ENCODE measurements at places on chromosomes 11 and 22. TPM values are rescaled to one million over a fixed set of nuclear protein-coding genes. Genes with fewer than 3 reads are reported as not detected.
A peak's percentile ranks its signal among the peaks of the same experiment; 100 is the strongest.

- no peaks in the 10 kb centered on the region for H3K4me1 ChIP-seq
- H3K27me3 ChIP-seq: no peaks in the 10 kb centered on the region
- H3K4me3 ChIP-seq: no peak overlapping the region
- H3K27ac ChIP-seq: no peak overlapping the region
- no peak for DNase-seq
Measured at GRCh38 chr11:110984147-110984546, 261.4 kb upstream of the POU2AF2 start.

GRCh38 chr11:46917762-46918082 lies 628 bp downstream of the LRP4 start:
- DNase-seq: no peak
- H3K27me3 ChIP-seq: peaks cover 54% of the 10 kb centered on the region
- H3K36me3 ChIP-seq: no peaks in the 10 kb centered on the region

GRCh38 chr11:76678321-76678720 lies 7.8 kb upstream of the LRRC32 start:
- no peak overlapping the region for H3K27ac ChIP-seq
- peaks cover 5% of the 10 kb centered on the region for H3K27me3 ChIP-seq
- H3K4me3 ChIP-seq: no peak overlapping the region
- no peaks in the 10 kb centered on the region for H3K36me3 ChIP-seq
- no peak for DNase-seq
- peaks cover 38% of the 10 kb centered on the region for H3K4me1 ChIP-seq

DNA sequence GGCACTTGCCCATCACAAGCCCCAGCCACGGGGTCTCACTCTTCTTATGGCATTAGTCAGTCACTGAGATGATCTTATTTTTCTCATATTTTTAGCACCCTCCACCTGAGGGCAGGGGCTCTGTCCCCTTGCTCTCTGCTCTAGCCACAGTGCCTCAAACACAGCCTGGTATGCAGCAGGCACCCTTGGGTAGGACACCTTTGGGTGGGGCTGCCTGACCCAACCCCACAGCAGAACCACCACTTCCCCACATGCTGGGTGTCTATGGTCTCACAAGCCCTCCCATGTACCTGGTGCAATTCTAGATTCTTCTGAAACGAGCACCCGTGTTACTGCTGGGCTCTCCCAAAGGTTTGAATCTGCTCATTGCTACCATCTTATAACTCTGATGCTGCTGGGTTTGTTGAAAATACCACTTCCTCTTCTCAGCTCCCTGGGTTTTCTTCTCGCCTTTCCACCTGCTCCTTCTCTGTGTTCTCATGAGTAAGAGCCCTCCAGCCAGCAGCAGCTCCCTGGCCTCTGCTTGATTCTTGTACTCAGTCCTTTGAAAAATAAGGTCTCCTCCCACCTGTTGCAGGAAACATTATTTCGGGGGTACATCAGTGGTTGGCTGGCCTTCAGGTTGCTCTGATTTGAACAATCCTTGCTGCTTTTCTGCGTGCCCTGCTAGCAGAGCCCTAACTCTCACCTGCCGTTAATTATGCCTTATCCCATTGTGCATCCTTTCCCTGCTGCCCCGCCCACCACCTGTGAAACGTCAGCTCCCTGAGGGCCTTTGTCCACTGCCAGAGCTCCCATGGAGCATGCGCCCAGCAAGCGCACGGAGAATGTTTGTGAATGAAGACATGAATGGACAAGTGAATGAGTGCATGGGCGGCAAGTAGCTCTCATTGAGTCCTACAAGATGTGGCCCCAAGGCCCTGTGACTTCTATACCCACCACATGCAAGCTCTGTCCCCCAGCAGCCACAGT lies 1181.6 kb downstream of the TBC1D22A start:
- H3K36me3 ChIP-seq: no peaks in the 10 kb centered on the region
- H3K4me3 ChIP-seq: no peak overlapping the region

DNA sequence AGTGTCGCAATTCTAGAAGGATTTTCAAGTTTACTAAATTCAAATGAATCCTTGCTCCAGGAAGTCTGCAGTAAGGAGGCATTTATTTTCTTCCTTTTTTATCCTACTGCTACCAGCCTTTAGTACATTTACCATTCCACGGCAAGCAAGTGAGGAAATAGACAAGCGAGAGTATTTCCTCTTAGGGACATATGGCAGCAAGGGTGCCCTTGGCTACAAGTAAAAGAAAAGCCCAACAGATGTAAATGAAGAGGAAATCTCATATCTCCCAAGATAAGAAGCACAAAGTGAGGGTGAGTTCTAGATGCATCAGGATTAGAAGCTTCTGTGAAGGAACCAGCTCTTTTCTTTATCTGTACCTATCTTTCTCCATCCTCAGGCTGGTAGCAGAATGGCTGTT lies 37.8 kb upstream of the FZD4 start:
- no peaks in the 10 kb centered on the region for H3K36me3 ChIP-seq
- H3K4me1 ChIP-seq: no peaks in the 10 kb centered on the region
- no peak overlapping the region for H3K27ac ChIP-seq
- no peak for DNase-seq
- no peaks in the 10 kb centered on the region for H3K27me3 ChIP-seq

DNA sequence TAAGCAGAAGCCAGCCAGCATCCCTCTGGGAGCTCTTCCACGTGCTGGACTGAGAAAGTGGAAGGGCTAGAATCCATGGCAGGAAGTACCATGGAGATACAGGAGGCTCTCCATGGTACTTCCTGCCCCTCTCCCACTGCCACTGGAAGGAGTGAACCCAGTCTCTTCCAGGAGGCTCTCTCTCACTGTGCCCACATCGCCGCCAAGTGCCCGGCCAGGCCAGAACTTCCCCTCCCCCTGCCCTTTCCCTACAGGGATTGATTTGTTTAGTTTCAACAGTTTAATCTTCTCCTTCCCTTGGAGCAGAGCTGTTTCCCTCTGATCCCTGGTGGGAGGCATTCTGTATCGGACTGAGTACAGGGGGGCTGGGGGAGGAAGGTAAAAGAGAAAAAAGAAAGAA lies 133.6 kb downstream of the DSCAML1 start:
- no peak for DNase-seq
- H3K4me3 ChIP-seq: no peak overlapping the region
- no peak overlapping the region for H3K27ac ChIP-seq
- no peaks in the 10 kb centered on the region for H3K27me3 ChIP-seq

GRCh38 chr11:121544956-121545355 lies 92.2 kb upstream of the SORL1-AS1 start:
- no peak for DNase-seq
- peaks cover 24% of the 10 kb centered on the region for H3K4me1 ChIP-seq
- H3K4me3 ChIP-seq: no peak overlapping the region
- H3K27me3 ChIP-seq: no peaks in the 10 kb centered on the region
- peaks cover 13% of the 10 kb centered on the region for H3K36me3 ChIP-seq

DNA sequence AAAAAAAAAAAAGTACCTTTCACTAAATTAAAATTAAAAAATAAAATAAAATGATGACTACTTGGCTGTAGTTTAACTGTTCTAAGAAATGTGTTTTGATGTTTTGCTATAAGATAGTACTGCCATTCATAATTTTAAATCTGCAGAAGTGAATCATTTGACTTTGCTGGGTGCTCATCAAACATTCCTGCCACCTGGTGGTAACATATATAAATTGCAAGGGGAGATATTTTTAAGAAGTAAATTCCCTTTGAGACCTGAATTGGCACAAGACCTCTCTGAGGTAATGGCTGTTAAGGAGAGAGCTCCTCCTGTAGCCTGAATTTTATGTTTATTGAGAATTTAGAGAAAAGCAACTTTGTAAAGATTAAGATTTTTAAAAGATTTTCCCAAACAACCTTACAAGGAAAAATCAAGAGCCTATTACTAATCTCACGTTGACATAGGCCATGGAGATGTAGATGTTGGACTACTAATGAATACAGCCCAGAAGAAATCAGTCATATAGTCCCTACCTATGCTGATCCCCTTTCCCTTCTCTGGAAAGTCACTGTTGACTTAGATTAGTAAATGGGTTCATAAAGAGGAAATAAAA lies 11.9 kb upstream of the NARS2 start:
- no peaks in the 10 kb centered on the region for H3K4me1 ChIP-seq
- no peak for DNase-seq
- H3K36me3 ChIP-seq: no peaks in the 10 kb centered on the region
- no peak overlapping the region for H3K4me3 ChIP-seq

GRCh38 chr11:120039039-120039438 lies 98.9 kb downstream of the TRIM29 start:
- no peak overlapping the region for H3K4me3 ChIP-seq
- no peaks in the 10 kb centered on the region for H3K4me1 ChIP-seq
- peaks cover 2% of the 10 kb centered on the region for H3K27me3 ChIP-seq

DNA sequence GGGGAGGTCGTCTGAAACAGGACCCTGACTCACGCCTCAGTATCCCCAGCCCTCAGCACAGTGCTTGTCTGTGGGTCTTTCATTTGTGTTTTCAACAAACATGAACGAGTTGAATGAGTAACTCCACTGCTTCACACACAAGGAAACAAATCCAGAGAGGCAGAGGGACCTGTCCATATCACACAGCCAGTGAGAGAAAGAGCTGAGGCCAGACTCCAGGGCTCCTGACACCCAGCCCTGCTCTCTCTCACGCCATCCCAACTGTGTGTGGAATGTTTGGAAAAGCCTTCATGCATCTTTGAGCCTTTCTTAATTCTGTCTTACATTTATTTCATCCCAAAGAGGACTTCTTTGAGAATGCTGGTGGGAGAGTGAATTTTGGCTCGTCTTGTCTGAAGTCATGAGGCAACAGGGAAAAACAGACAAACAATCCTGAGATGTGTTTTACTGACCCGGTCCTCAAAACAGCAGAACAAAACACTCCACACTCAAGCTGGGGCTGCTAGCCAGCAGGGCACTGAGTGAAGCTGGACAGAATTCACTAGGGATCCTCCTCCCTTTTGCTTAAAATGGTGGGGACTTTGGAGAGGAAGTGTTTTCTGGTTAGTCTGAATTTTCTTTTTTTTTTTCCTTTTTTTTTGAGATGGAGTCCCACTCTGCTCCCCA lies 19.7 kb upstream of the ALG8 start:
- H3K27ac ChIP-seq: no peak overlapping the region
- no peak overlapping the region for H3K4me3 ChIP-seq
- H3K36me3 ChIP-seq: no peaks in the 10 kb centered on the region
- DNase-seq: no peak
- H3K27me3 ChIP-seq: no peaks in the 10 kb centered on the region

GRCh38 chr11:33942954-33943353 lies 51.1 kb upstream of the LMO2 start:
- no peaks in the 10 kb centered on the region for H3K36me3 ChIP-seq
- no peak overlapping the region for H3K27ac ChIP-seq
- DNase-seq: no peak
- H3K4me3 ChIP-seq: no peak overlapping the region
- H3K4me1 ChIP-seq: no peaks in the 10 kb centered on the region

GRCh38 chr11:105700271-105700670 lies 90.4 kb downstream of the GRIA4 start:
- no peaks in the 10 kb centered on the region for H3K4me1 ChIP-seq
- no peaks in the 10 kb centered on the region for H3K27me3 ChIP-seq
- no peak for DNase-seq
- H3K4me3 ChIP-seq: no peak overlapping the region
- no peaks in the 10 kb centered on the region for H3K36me3 ChIP-seq
- no peak overlapping the region for H3K27ac ChIP-seq

DNA sequence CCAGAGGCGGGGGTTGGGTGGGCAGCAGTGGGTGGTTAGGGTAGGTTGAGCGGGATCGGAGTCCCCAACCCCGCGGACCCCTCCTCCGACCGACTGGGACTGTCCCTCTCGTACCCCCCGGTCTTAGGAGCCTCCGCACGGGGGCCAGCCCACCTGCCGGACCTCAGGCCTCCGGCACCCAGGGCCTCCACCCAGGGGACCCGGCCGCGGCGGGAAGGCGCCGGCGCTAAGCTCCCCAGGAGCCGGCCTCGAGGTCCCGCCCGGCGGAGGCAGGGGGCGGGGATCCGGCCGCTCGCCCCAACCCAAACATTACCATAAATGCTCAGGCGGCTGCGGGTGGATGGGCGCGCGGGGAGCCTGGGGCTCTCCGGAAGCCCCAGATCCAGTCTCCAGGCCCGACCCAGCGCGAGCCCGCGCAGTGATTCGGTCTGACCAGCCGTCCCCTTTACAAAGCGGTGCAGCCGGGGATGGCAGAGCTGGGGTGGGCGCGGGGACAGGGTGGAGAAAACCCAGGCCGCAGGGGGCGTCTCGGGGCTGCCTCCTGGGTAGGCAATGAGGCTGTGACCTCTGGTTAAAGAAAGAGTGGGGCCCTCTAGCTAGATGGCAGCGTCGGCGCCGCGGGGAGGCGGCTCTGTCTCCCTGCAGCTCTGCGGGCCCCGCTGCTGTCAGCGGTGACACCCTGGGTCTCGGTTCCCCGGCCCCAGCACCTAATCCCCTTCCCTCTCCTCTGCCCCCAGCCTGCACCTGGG lies 4.0 kb upstream of the MCAM start:
- DNase-seq: no peak
- peaks cover 24% of the 10 kb centered on the region for H3K4me1 ChIP-seq
- H3K4me3 ChIP-seq: peak overlapping the region; percentile 60
- H3K36me3 ChIP-seq: no peaks in the 10 kb centered on the region
- peaks cover 56% of the 10 kb centered on the region for H3K27me3 ChIP-seq
- H3K27ac ChIP-seq: peak overlapping the region; percentile 58

- H3K36me3 ChIP-seq: peaks cover 41% of the 10 kb centered on the region
- H3K4me3 ChIP-seq: no peak overlapping the region
- DNase-seq: no peak
- no peaks in the 10 kb centered on the region for H3K27me3 ChIP-seq
Measured at GRCh38 chr22:25177895-25178294, 21.8 kb upstream of the CRYBB3 start.

DNA sequence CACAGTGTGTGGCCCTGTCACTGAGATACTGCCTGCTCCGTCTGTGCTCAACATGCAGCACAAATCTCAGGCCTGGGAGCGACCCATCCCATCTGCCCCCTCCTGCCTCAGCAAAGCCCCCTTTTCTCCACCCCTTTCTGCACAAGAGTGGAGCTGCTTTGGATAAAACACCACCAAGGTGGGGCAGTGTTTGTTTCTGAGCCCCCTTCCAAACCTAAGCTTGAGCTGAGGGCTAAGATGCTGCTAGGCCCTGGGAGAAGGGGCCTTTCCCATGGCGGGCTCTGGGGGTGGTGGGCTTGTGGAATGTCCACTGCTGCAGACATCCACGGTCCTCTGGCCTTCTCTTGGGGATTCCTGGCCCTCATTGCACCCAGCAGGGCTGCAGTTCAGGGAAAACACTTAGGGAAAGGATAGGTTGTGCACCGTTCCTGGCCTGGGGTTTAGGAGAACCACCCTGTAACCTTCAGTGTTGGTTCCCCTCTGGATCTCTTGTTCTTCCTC lies 594.1 kb downstream of the TBC1D22A start:
- no peaks in the 10 kb centered on the region for H3K27me3 ChIP-seq
- no peak overlapping the region for H3K27ac ChIP-seq
- no peak for DNase-seq
- H3K4me3 ChIP-seq: no peak overlapping the region
- no peaks in the 10 kb centered on the region for H3K36me3 ChIP-seq

GRCh38 chr22:31504282-31504681 lies 7.9 kb downstream of the SFI1 start:
- DNase-seq: no peak
- H3K4me1 ChIP-seq: no peaks in the 10 kb centered on the region
- peaks cover 11% of the 10 kb centered on the region for H3K36me3 ChIP-seq
- H3K4me3 ChIP-seq: no peak overlapping the region
- no peak overlapping the region for H3K27ac ChIP-seq

GRCh38 chr11:19553683-19554333 lies 158.8 kb upstream of the NAV2 start:
- H3K4me1 ChIP-seq: no peaks in the 10 kb centered on the region
- H3K27me3 ChIP-seq: no peaks in the 10 kb centered on the region
- H3K36me3 ChIP-seq: no peaks in the 10 kb centered on the region

Gene HEPHL1
- total RNA-seq: 0.14 TPM

Gene PARVB
- total RNA-seq: 14.5 TPM

Gene MUC2
- under 0.01 TPM for total RNA-seq

Gene CYTH4
- total RNA-seq: 24.7 TPM

Data from thymus (tissue), 14 donors.